ENCODE measurements at places on chromosomes 13 and 19.

GRCh38 chr19:45677351-45678230, 9.6 kb downstream of the GIPR start:
- peak; percentile 54 for DNase-seq

GRCh38 chr19:50877338-50877737, 4.1 kb downstream of the KLK2 start:
- no peak for DNase-seq

DNA sequence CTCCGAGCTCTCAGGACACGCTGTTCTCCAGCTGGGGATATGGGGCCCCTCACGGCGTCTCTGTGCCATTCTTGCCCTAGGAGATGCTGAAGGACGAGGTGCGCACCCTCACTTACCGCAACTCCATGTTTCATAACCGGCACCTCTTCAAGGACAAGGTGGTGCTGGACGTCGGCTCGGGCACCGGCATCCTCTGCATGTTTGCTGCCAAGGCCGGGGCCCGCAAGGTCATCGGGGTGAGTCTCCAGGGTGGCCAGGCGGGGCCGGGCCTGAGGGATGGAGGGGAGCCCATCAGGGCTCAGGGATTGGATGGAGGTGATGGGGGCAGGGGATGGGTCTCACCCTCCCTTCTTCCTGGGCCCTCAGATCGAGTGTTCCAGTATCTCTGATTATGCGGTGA, 4.8 kb downstream of the PRMT1 start:
- no peak for DNase-seq

GRCh38 chr13:46720189-46720588, 76.8 kb downstream of the ESD start:
- no peak for DNase-seq

GRCh38 chr13:75326173-75327134, 155.5 kb downstream of the TBC1D4 start:
- DNase-seq = peak; percentile 8

GRCh38 chr13:41111454-41111853, 21.1 kb downstream of the KBTBD6 start:
- no peak for DNase-seq

DNA sequence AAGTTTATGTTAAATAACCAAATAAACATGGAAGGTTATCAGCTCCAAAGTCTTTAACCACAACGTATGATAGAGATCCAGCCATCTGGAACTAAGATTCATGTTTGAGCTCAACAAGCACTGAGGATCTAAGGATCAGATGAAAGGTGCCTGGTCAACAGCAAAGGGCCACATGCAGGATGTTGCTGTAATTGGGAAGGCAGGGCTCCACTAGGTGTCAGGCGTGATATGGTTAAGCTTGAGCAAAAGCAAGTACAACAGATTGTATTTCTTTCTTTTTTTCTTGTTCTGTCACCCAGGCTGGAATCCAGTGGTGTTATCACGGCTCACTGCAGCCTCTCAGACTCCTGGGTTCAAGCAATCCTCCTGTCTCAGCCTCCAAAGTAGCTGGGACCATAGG, 12.0 kb downstream of the EBPL start:
- no peak for DNase-seq

GRCh38 chr13:111650626-111651025, 330.2 kb downstream of the TEX29 start:
- no peak for DNase-seq

DNA sequence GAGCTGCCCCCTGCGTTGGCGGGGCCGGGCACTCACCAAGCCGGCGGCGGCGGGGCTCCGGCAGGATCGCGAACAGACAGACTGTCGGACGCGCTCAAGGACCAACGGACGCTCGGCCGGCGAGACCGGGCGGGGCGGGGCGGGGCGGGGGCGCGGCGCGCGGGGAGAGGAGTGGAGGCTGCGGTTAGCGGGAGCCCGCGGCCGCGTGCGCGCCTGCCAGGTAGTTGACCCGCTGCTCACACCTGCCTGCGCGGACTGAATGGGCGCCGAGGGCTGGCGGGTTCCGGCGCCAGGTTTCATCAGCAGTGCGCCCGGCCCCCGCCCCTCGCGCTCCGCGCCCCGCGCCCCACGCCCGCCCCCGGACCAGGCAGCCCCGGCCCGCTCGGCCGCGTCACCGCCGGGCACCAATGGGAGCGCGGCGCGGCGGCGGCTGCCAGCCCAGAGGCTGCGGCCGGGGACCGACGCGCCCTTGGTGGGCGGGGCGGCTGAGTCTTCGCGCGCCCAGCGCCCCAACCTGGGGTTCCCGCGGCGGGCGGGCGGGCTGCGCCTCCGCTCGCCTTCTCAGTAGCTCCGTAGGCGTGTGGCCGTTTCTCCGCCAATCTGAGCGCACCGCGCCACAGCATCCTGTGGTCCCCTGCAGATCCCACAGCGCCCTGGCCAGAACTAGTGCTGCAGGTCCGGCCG, at the start of gene SLC7A1:
Gene SLC7A1, minus strand, starts transcription at position 309 of the 684 bp plus-strand sequence. CDS start 59,500 bp downstream, outside the sequence.
- peak; percentile 60 for DNase-seq

DNA sequence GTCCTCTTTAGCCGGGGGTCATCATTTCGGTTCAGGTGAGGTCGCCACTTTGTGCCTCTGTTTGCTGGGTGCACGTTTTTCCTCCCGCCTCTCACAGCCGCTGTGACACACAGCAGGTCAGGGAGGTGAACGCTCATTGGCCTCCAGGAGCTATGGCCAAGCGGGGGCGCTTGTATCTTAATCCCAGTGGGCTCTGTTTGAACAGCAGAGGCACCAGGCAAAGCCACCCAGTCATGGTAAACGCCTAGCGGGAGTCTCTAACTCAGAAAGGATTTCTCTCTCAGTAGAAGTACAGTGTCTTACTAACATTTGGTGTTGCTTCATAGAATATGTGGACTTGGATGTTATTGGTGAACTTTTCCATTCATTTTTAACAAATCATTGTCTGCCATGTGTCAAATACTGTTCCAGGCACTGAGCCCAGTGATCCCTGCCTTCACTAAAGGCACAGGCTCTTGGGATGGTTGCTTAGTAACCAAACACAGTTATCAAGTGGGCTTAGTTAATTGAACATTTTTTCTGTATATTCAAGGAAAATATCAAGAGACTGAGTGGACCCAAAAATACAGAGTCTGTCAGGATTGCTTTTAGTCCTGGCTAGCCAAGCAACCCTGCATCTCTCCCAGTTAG, 186.7 kb downstream of the STK24 start:
- DNase-seq = no peak

DNA sequence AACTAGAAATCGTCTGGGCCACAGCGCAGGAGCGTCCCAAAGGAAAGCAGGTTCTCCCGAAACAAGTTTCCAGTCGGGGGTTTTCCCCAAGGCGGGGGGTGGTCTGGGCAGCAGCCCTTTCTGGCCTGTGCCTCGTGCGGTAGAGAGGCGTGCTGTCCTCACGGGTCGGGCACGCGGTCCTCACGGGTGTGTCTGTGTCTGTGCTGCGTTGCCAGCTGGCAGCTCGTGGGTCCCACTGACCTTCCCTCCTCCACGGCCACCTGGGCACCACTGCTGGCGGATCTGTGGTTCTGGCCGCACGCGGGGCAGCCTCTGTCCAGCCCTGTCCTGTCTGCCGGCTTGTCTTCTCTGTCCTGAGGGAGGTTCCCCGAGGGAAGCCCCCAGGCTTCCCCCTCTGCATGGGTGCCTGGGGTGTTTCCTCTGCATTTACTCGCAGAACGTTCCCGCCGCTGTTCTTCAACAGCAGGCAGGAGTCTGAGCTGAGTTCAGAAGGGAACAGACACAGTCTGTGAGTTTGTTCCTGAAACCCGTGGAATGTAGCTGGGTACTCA, 98.2 kb upstream of the MCF2L start:
- no peak for DNase-seq

DNA sequence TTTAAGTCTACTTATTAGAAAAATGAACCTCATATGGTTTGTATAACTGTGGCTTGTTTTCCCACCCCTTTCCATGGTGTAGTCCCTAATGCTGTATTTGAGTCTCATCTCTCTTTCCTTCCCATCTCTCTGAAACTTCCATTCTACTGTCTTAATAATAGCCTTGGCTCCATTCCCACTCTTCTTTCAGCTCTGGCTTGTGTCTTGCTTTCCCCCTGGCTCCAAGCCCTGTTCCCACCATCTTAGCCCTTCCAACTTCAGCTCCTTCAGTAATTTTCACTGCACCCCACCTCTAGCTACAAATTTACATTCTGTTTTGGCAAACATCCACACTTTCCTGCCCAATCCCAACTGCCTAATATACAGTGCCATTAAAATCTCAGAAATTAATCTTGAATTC, 137.5 kb downstream of the SLITRK6 start:
- DNase-seq = no peak

DNA sequence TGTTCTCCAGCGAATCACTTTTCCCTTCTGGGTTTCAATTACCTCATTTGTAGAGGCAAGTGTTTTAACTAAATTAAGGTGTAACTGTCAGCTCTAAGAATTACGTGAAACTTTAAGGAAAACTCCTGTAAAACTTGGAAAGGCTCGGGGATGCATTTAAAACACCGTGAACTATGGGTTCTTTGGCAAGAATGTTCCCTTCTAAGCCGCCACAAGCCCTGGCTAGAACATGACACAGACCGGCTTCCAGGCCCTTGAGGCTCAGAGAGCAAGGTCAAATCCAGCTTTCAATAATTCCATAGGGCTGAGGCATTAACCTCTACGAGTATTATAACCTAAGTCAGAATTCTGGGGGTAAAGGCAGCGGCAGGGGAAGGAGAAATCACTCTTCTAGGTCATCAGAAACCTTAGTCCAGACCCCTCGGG, 685 bp downstream of the VWA8 start:
- no peak for DNase-seq

DNA sequence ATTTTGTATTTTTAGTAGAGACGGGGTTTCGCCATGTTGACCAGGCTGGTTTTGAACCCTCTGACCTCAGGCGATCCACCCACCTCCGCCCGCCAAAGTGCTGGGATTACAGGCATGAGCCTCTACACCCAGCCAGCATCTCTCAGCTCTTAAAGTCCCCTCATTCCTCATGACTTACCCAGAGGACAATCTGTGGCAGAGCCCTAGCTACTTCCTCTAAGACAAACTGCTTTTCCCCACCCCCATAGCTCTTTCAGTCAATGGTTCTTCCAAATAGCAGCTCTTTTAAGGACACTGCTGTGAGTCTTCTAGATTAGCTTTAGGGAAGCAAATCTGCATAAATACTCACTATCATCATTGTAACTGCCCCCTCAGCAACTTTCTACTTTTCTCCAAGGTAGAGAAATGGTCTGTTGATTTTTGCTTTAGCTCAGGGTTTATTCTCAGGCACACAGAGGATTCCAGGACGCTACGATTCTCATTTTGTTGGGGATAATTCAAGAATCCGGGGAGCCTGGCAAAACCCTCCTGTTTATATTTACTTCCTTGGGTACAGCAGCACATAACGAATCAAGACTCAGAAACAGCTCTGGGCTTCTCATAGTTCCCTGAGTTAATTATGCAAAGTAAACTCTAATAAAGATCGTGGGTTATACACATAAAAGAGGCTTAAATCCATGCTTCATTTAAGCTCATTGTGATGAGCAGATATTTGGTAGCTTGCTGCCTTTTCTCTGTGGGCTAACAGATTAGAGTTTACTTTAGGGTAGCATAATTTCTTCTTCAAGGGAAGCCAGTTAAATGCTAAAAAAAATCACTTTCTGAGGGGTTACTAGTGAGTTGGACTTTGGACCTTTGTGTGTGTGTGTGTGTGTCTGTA, 357.4 kb downstream of the TDRD3 start:
- no peak for DNase-seq

DNA sequence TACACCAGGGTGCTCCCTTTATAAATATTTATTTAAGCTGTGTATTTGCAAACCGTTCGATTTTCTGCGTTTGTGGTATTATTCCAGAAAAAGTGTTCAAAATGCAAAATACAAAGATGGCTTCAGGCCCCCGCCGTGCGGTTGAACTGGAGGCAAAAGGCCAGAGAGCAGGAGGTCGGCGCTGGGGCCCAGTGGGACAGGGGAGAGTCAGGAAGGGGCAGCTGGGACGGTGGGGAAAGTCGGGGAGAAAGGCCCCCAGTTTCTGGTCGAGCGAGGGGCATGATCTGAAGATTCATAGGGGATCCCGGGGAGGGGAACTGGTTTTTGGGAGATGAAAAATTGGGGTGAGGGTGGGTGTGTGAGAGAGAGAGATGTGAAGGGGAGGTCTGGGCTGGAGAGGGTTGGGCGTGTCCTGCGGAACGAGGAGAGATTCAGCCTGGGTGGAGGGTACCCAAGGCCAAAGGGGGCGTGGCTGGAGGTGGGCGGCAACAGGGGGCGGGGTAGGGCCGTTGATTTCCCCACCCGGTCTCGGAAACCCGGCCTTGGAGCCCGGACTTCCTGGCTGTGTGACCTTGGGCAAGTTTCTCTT, 678 bp downstream of the ISOC2 start:
- DNase-seq = no peak

DNA sequence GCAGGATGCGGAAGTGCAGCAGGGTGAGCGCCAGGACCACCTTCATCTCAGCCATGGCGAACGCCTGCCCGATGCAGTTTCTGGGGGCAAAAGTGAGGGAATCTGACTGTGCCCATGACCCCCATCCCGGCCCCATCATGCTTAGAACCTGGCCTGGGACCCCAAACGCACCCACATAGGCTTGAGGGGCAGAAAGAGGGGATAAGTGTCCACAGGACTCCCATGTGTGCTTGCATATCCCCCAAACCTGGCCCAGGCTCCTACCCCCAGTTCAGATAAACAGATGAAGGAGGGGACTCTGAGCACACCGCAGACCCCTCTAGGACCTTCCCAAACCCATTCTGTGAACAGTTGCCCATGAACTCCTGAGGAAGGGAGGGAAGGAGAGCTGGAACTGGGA, 16.0 kb upstream of the CYP4F2 start:
- no peak for DNase-seq

- DNase-seq = no peak
Observed at GRCh38 chr13:36774931-36775330, 44.1 kb upstream of the RFXAP start.

- no peak for DNase-seq
Observed at GRCh38 chr13:45490068-45490467, 25.3 kb downstream of the COG3 start.

DNA sequence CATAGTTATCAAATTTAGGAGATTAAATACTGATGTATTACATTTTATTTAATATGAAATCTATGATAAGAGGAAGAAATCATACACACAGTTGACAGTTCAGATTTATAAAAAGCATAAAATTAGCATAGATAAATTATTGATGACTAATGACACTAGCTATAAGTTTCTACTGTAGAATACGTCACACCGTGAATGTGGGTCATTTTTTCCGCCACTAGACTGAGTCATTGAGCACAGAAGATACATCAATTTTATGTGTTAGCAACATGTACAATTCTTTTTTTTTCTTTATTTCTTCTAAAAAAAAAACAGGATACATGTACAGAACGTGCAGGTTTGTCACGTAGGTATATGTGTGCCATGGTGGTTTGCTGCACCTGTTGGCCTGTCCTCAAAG, 22.2 kb downstream of the AP2S1 start:
- no peak for DNase-seq

GRCh38 chr13:109687559-109688448, 98.6 kb downstream of the IRS2 start:
- no peak for DNase-seq

GRCh38 chr13:39892721-39893685, 237.5 kb downstream of the COG6 start:
- no peak for DNase-seq

GRCh38 chr13:67281466-67281865, 51.3 kb upstream of the PCDH9 start:
- no peak for DNase-seq

GRCh38 chr13:52751196-52751595, 11.6 kb upstream of the CNMD start:
- no peak for DNase-seq

Measured in activated naive CD4-positive, alpha-beta T cell (primary cell).